ENCODE measurements at places on chromosomes 1 and 21.

DNA sequence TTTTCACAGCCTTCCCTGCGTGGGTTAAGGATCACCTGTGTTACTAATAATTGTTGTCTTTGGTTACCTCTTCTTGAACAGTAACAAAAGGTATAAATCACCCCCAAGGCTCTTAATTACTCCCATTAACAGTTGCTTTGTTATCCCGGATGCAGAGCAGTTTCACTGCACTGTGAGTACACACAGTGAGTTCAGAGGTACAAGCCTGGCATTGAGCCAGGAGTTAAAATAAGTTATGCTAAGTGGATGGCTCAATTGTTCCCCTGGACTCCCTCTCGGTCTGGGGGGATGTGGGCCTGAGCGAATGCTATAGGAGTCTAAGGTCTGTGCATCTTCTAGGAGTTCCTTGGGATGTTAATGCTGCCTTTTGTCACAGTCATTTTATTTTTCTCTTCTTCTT lies 258.3 kb downstream of the ATG4C start:
- no peak for ATAC-seq

DNA sequence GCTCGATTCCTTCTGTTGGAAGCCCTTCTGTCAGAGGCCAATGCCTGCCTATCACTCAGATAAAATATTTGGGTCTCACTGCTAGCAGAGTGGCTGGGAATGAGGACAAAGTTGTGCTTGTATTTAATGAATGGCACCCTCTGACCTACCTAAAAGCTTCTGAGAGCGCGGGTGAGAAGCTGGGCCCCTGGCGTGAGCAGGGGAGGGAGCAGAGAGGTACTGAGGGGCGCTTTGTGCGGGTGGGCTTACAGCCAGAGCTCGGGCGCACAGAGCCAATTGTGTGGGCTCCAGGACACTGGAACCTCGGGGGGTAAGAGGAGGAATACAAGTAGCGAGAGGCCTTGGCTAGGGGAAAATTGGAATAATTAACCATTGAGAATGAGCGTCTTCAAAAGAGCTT lies 32.3 kb downstream of the PCAT6 start:
- ATAC-seq = no peak

DNA sequence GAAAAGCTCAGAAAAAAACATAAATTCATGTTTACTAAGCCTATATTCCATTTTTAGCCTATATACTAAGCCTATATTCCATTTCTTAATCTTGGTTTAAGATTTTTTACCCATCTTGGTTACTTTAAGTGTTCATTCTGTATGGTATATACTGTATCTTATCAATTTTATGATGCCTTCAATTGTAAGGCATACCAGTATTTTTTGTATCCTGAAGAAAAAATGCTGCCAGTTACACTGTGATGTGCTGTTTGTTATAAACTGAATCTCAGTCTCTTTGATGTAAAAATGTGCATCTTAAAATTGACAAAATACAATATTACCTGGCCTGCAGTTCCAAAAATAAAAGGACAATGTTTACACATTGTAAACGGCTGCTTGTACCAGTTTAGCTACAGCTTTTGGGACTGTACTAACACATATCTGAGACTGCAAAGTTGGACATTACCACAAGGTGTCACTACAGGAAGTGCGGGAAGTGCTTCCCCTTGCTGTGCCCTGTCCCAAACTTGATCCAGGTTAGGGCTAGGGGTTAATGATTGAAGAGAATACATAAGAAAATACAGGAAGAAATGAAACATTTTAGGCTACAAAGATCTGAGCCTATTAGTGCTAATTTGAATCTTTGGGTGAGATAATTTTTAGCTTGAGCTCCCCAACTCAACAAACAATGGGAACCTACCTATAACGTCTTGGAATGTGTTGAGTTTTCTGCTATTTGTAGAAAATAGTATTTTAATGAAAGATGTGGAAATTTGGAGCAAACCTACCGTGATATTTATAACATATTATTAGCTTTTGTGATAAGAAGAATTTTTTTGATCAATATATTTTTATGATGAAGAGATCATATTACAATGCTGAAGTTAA lies 108.9 kb downstream of the LBR start:
- ATAC-seq = peak; percentile 92

DNA sequence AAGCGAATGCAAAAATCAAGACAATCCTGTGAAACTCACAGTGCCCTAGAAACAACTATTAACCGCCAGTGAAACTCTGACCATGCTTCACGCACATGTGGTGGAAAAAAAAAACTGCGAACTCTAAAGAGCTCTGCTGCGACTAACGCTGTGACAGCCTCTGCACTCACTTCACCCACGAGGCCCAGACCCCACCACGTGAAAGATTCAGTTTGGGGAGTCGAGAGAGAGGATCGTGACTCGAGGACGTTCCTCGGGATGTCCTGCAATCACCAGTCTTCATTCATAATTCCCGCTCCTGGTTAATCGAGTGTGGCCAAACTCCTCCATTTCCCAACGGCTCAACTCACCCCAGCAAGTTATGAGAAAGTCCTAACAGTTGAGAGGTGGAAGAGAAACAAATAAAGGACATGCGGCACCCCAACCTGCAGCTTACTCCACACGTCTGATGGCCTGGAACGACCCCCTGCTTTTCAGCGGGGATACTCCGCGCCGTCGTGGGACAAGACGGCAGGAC lies 1.1 kb downstream of the SERBP1 start:
- no peak for ATAC-seq

- ATAC-seq = no peak
Observed at GRCh38 chr1:183129921-183130690, 56.0 kb upstream of the LAMC2 start.

DNA sequence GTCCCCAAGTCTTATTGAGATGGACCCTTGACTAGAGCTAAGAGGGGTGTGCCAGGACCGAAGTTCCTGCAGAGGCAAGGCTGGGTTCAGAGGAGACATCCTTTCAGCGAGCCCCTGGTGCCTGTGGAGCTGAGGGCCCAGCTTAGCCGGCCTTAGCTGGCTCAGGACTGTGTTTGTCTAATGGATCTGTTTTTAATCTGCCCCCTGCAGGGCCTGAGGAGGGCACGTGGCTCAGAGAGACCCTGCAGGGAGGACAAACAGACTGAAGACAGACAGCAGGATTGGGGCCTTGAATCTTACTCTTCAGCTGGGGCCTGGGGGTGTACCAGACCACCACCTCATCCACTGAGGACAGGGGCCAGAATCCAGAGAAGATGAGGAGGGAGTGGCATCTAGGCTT lies 1.6 kb downstream of the CRABP2 start:
- no peak for ATAC-seq

DNA sequence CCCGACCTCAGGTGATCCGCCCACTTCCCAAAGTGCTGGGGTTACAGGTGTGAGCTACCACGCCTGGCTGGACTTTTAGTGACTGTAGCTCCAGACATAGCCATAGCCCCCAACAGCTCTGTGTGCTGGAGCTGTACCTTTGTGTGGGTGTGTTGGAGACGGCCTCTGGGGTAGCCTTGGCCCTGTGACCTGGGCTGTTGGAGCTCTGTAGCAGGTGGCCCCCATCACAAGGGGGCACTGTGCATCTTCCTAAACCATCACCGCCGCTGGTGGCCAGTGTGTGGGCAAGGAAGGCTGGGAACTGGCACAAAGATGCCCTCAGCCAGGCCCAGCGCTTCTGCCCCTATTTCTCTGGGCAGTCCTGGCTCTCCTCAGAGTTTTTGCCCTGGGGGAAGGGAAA lies 38.4 kb upstream of the FOXO6 start:
- peak; percentile 96 for ATAC-seq

DNA sequence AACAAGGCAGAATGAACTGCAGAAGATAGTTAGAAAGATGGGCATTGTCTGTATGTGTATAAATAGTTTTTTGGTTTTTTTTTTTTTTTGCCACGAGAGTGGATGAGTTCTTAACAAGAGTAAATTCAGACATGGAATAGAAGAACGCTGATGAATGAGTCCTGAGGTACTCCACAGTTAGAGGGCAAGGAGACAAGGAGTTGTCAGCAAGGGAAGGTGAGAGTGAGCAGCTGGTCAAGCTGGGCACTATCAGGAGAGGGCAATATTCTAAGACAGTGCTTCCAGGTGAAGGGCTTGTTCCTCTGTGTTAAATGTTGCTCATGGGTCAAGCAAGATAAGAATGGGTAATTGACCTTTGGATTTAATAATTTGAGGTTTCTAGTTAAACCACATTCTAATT lies 138.6 kb upstream of the FAM78B start:
- ATAC-seq = no peak

DNA sequence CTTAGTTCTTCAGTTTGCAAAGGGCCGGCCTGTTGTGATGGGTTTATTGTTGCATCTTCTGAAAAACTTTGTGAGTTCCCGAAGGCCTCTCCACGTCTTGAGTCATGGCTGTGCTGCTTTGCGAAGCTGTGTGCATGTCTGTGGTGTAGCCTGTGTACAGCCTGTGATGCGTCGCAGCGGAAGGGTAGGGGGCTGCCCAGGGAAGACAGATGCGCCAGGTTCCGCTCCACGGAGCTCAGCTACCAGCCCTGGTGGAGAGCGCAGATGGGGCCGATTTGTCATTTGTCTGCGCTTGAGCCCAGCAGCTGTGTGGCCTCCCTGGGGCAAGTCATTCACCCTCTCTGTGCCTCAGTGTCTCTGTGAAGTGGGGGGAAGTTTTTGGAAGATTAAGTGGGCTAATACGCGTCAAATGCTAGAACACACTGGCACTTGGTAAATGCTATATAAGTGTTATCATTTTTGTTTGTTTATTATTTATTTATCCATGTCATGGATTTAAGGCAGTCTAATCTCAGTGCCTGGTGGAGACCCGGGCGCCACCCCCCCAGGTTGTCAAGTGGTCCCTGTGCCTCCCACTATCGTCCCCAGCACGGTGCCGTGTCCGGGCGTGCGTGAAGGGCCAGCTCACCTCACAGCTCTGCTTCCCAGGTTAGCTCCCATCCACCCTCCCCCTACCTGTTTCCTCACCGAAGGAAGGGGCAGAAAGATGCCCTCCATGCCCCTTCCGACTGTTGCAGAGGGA lies 8.4 kb downstream of the PDE9A start:
- ATAC-seq = no peak

- no peak for ATAC-seq
Observed at GRCh38 chr1:233994112-233994511, 89.6 kb downstream of the SLC35F3 start.

DNA sequence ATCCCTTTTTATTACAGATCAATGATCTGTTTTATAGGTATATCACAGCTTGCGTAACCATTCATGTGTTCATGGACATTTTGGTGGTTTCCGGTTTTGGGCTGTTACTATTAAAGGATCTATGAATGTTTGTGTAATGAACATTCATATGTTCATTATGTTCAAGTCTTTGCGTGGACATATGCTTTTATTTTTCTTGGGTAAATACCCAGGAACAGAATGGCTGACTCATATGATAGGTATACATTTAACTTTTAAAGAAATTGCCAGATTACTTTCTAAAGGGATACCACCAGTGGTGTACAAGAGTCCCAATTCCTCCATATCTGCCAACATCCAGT lies 73.7 kb downstream of the SPATA46 start:
- no peak for ATAC-seq

- ATAC-seq = no peak
Observed at GRCh38 chr1:245477941-245478340, 323.2 kb downstream of the KIF26B start.

DNA sequence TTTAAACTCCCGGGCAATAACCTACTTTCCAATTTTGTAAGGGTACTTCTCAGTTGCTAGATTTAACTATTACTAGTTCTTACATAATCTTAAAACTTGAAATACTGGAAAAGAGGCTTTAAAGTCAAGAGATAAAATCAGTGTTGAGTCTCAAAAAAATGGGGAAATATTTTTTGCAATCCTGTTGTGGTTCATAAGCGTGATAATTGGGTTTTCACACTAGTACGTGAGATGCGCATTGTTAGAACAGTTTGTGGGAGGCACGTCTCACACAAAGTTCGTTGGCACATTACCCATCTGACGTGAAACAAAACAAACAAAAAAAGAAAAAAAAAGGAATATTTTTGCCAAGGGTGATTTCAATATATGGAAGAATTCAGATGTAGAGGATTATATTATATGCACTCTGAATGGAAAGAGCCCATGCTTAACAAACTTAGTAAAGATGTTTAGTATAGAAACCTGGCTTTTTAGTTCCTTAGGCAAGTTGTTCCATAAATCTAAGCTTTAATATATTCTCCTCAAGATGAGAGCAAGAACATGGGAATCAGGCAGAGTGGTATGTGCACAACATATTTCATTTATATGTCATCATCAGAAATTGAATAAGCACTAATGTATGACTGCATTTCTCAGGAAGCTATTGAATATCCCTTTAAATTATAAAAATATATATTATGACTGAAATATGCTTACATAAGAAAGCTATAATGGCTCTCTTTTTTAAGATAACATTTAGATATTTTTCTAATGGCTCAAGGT lies 73.9 kb upstream of the TNFSF4 start:
- ATAC-seq = no peak

- ATAC-seq = no peak
Observed at GRCh38 chr1:225601902-225602589, 50.9 kb downstream of the ENAH start.

DNA sequence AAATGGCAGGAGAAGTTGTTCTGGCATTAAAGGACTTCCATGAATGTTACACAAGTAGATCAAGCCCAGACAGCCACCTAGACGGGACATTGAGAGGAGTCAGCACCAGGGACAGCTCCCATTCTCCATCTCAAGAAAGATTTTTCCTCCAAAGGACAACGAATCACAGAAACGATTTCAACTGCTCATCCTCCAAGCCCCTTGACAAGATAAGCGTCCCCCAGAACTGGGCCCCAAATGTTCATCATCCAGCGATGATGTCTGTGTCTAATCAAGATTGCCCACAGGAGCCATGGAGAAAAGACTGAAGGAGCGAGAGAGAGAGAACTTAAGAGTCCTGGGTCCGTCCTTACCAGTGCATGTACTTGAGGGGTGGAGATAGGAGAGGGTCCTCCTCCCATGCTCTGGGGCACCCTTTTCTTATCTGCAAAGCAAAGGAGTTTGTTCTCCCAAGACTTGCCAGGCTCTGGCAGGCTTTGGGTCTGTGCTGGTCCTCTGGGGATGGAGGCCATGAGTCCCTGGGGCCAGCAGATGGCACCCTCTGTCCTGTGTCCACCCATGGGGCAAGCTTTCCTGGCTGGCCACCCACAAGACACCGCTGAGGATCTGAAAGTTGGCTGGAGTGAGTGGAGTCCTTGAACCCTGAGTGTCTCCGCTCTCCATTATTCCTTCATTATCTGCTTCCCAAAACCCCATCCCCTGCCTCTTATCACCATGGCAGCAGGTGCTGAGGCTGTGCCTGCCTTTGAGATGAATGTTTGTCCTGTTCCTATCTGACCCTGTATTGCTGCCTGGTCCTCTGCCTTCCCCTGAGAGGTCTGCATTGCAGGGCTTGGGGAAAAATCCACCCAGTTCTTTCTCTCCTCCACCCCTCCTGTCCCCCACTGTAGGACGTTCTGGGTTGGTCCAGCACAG lies 164.6 kb downstream of the ACTL8 start:
- peak; percentile 29 for ATAC-seq

GRCh38 chr1:94731891-94732290 lies 88.3 kb upstream of the SLC44A3 start:
- ATAC-seq = no peak

GRCh38 chr1:238658763-238659162 lies 727.6 kb upstream of the CHRM3 start:
- no peak for ATAC-seq
